ENCODE measurements at places on chromosomes 16 and 17.
A peak's percentile ranks its signal among the peaks of the same experiment; 100 is the strongest.

DNA sequence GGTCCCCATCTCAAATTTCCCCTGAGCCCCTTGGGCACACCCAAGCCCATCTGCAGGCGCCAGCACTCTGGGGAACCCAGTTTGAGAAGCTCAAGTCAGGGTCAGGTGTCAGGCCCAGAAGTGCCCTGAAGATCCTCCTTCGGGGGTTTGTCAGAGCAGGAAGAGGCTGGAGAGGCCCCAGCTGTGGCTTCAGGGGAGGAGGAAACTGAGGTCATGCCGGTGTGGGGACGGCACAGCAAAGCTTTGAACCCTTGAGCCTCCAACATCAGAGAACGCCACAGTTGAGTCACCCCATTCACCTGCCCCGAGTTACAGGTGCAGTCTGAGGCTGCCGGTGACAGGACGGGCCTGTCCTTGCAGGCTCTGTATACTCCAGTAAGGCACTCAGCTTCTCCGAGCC, 140.2 kb upstream of the CIBAR2 start:
- no peak for DNase-seq

DNA sequence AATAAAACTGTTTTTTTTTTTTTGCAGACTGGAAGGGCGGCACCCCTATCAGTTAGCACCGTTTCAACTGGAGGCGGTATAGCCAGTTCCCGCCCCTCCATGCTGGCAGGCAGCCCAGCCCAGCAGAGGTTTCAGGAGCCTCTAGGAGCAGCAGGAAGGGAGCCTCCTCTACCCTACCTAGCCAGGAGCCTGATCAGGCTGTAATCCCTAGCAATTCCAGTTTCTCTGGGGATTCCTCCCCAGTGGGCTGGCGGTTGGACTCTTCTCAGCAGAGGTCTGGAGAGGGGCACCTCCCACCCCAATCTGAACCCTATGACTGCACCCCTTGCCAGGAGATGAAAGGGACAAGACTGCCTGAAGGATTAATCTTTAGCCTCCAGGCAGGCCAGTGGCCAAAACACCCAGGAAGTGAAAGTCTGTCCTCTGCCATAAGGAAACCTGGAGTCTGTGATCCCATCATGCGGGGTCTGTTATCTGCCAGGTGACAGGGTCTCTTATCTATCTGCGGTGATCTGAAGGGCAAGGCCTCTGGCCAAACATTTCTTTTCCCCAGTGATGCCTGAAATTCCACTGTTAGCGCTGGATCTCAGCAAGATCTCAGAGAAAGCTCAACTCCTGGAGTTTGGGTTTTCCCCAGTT, 4.9 kb upstream of the CDH1 start:
- DNase-seq = no peak

DNA sequence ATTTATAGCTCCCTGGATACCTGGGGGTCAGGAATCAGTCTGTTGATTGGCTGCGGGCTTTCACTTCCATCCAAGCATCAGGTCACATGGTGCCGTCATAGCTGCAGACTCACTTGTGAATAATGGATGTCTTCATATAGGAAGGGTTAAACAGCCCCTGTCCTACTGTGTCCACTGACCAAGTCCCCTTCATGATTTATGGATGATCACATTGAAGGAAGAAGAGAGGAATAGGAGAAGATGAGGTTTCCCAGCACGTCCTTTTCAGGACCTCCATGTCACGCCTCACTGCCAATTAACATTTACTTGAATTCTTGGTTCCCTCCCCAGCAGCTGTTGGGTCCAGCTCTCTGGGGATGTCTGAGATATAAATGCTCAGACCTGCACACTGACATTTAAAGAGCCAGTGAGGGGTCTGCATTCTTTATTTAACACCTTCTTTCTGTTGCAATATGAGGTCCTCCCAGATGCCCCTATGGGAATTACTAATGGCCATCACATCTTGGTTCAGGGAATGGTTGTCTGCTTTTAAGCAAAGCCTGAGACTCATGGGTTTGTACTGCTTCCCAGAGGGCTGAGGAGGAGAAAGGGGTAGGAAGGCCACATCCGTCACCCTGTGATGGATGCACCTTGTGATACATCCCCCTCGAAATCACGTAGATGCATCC, 230.6 kb upstream of the HSBP1 start:
- no peak for DNase-seq

DNA sequence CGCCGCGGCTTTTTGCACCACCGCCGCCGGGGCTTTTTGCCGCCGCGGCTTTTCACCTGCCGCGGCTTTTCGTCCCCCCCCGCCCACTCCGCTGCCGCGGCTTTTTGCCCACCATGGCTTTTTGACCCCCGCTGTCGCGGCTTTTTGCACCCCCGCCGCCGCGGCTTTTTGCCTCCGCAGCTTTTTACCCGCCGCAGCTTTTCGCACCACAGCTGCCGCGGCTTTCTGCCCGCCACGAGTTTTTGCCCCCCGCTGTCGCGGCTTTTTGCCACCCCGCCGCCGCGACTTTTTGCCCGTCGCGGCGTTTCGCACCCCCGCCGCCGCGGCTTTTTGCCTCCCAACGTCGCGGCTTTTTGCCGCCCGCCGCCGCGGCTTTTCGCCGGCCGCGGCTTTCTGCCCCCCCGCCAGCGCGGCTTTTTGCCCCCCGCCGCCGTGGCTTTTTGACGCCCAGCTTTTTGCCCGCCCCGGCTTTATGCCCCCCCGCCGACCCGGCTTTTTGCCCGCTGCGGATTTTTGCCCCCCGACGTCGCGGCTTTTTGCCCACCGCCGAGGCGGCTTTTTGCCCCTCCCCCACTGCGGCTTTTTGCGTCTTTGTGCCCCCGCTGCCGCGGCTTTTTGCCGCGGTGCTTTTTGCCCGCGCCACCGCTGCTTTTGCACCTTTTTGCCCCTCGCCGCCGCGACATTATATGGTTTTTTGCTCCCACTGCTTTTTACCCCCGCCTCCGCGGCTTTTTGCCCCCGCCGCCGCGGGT, 1343.6 kb downstream of the TP53TG3F start:
- DNase-seq = no peak

GRCh38 chr16:87982581-87983041, 31.4 kb downstream of the BANP start:
- no peak for DNase-seq

GRCh38 chr16:77220427-77220826, 21.2 kb downstream of the SYCE1L start:
- no peak for DNase-seq

GRCh38 chr16:30644334-30644830, 6.4 kb upstream of the PRR14 start:
- no peak for DNase-seq

- DNase-seq = no peak
Measured at GRCh38 chr16:75379339-75379738, 54.0 kb downstream of the CFDP1 start.

GRCh38 chr16:82832821-82833220, 206.1 kb downstream of the CDH13 start:
- no peak for DNase-seq

GRCh38 chr17:66655861-66656260, 179.1 kb upstream of the CACNG5 start:
- DNase-seq = no peak

GRCh38 chr17:48023400-48024148, 14.0 kb downstream of the COPZ2 start:
- DNase-seq = peak; percentile 19

- no peak for DNase-seq
Measured at GRCh38 chr16:80092681-80093080, 448.1 kb upstream of the DYNLRB2 start.
